ENCODE measurements at places on chromosomes 12 and 14.

DNA sequence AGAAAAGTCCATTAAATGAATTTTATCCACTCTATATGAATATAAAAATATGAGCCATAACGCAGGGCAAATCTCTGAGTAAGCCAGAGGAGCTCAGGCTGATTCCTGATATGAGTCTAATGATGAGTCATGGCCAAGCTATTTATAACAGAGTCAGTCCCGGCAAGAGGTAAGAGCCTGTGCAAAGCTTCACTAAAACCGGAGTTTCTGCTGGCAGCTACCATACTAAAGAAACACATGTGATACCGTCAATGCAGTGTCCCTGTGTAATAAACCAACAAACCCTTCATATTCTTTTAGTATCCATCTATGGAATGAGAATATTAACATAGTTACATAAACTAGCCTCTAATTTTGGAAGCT, 319.4 kb downstream of the KCNC2 start:
- no peak for DNase-seq

DNA sequence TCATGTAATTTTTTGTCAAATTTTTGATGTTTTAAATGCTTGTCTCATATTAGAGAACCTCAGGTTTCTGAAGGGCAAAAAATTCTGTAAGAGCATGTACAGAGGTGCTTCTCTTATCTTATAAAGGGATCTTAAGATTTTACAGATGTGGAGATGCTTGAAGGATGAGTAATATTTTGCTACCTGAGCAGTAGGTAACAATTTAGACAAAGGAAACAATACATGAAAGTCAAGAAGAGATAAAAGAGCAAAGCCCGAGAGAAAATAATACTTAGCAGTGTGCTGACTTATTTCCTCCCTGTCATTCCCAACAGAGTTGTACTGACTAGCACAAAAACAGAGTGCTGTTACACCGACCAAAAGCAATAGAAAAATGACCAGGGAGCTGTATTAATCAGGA, 98.1 kb upstream of the PTPRR start:
- no peak for DNase-seq

- DNase-seq: no peak
Measured at GRCh38 chr14:92492258-92492657, 21.3 kb upstream of the RIN3 start.

DNA sequence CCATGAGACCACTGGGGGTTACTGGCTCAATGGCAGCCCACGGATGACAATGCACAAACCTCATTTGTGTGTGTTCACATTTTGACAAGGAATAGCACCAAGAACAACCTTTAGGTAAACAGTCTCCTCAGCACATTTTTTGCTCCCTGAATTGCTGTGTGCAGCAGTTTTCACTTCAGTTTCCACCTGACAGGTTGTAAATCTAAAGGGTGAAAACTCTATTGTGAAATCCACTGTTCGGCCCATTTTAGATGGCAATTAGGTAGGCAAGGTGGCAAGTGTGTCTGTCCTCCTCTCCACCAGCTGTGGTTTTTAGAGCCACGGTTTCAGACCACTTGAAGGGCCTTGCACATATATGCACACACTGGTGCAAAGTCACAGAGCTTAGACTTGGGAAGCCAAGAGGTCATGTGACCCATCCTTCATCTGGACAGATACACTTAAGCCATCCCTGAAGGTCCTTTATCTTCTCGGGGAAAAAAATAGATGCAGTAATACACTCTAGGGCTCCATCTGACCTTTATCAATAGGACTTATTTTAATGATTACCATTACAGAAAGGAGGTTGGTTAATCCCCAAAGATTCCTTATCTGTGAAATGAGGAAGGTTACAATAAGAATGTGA, 23.2 kb downstream of the HAL start:
- DNase-seq: no peak

DNA sequence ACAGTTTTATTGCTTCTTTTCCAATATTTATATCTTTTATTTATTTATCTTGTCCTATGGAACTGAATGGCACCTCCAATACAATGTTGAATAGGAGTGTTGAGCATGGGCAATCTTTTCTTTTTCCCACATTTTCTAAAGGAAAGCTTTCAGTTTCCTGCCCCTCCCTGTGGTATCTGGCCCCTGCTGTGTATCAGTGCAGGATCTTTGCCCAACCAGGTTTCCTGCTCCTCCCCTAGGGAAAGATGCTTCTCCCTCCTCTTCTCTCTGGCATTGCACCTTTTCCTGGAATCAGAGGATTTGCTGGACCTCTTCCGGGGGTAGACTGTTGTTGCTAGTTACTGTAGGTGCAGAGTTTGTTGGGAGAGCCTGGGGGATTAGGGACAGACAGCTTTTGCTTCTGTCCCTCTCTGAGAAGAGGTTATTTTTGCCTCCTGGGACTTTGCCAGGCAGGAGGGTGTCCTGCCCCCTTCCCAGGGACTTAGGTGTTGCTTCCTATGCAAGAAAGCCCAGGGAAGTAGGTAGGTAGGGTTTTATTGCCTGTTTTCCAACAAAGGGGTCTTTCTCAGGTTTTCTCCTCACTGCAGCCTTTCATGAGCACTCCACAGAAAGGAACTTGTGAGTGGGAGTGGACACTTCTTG, 67.6 kb downstream of the POLR3B start:
- no peak for DNase-seq

- DNase-seq: no peak
Measured at GRCh38 chr14:100450736-100451135, 127.6 kb downstream of the SLC25A47 start.

GRCh38 chr12:49232940-49233841, 31.7 kb upstream of the TUBA1C start:
- no peak for DNase-seq

DNA sequence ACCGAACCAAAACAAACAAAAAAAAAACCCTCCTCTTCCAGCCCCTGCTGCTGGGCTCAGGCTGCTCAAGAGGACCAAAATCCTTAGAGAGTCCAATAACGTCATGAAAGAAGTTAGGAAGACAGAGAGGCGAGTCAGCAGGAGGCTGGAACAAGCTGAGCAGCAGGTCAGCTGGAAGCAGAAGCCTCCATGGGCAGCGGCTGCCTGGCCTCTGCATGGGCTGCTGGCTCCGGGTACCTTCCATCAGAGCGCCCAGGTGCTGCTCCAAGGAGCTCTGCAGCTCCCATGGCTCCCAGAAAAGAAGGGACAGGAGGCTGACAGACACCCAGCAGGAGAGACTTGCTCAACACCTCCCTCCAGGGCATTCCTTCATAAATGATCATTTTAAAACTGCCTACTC, 3.2 kb upstream of the KRT2 start:
- DNase-seq: no peak

- DNase-seq: no peak
Measured at GRCh38 chr12:9758119-9758518, 2.6 kb downstream of the CD69 start.

DNA sequence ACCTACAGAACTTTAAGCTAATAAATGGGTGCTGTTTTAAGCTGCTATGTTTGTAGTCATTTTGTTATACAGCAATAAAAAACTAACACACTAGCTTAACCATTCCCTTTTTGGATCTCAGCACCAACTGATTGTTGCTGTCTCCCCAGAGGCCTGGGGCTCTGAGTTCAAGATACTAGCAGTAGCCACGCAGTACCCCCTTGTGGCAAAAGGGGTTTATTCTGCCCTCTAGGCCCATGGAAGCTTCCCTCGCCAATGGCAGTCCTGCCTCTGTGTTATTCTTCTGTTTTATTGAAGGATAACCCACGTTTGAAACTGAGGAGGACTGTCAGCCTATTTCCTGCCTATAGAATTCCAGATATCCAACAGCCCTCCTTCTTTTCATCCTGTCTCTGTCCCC, 455.3 kb upstream of the ATP2B1 start:
- no peak for DNase-seq

All from GM18507 (cell line).